ENCODE measurements at places on chromosomes 5 and 9. TPM values are rescaled to one million over a fixed set of nuclear protein-coding genes. Genes with fewer than 3 reads are reported as not detected.

The SH3RF2 gene
- total RNA-seq = 0.02 TPM

The GAS1 gene
- total RNA-seq = 0.14 TPM

The NINJ1 gene
- 110 TPM for total RNA-seq

The CCL27 gene
- total RNA-seq = 0.52 TPM

The IL13 gene
- 231 TPM for total RNA-seq

The CDC42SE2 gene
- total RNA-seq = 96.2 TPM

The MTMR12 gene
- 29.8 TPM for total RNA-seq
